ENCODE measurements at places on chromosomes 13 and 19.

DNA sequence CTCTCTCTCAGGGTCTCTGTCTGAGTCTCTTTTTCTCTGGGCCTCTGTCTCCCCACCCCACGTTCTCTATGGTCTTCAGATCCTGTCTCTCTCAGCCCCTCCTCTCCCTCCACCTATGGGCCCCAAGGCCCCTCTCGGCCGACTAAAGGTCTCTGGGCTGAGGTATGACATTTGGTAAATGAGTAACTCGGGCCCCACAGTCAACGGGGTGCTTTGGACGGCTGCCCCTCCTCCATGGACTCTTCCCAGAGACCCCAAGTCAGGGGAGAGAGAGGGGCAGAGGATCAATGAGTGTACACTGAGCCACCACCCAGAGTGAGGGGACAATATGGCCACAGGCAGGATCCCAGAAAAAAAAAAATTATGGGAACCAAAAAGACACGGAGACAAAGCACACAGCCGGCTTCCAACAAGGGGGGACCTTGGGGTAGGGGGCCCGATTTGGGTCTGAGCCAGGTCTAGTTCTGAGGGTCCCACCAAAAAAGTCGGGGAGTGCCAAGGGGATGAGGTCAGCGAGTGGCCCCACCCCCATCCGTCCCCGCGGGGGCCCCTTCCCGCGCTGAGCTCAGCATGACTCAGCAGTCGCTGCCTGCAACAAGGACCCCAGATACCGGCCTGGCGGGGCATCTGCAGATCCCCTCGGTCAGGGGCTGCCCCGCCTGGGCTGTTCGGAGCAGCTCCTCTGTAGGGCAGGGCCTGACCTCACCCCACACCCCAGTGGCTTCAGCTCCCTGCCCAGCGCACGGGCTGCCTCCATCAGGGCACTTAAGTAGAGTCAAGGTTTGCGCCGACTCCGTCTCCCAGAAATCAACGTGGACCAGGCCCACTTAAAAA is 1.5 kb upstream of the FTL start:
- peak; percentile 81 for DNase-seq

- no peak for DNase-seq
Observed at GRCh38 chr13:74869846-74870245, 612.1 kb downstream of the TBC1D4 start.

DNA sequence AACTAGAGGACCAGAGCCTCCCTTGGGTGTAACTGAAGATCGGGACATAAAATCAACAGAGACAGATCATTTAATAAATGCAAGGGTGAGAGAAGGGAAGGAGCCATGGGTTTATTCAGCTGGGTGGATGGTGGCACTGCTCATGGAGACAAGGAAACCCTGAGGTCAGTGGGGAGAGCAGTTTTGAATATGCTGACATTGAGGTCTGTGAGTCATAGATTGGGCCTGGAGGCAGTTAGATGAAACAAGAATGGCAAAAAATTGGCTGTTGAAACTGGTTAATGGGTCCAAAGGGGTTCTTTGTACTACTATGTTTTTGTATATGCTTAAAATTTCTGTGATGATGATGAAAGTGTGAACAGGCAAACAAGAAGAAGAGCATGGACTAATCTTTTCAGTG is 5.1 kb upstream of the GTF3A start:
- DNase-seq: no peak

DNA sequence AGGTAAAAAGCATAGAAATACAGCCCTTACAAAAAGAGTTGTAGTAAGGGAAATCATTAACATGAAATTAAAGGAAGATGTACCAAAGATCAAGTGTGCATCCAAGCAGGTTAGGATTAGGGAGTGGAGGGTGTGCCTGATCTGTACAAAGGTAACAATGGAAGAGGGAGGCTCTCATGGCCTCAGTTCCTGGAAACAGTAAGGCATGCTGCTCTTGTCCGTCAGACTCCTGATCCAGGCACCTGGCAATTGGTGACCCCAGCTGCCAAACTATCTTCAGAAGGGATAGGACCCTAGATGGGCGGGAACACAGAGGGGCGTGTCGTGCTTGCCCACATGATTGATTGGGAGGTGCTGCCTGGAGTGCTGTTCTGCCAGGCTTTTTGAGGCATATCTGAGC is 4.5 kb downstream of the TEX26 start:
- no peak for DNase-seq

DNA sequence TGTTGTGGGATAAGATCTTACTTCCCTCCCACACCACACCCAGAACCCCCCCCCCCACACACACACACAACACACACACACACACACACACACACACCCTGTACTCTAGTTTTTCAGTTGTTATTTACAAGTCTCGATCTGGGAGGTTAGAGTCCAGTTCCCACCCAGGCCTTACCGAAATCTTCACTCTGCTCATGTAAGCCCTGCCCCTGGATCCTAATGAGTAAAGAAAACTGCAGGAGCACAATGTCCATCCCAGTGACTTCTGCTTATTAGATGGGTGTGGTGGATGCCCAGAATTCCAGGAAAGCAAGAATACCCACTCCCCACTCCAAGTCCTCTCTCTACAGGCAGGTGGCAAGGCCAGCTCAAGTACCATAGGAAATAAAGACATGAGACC is 23.0 kb downstream of the STARD13 start:
- no peak for DNase-seq

DNA sequence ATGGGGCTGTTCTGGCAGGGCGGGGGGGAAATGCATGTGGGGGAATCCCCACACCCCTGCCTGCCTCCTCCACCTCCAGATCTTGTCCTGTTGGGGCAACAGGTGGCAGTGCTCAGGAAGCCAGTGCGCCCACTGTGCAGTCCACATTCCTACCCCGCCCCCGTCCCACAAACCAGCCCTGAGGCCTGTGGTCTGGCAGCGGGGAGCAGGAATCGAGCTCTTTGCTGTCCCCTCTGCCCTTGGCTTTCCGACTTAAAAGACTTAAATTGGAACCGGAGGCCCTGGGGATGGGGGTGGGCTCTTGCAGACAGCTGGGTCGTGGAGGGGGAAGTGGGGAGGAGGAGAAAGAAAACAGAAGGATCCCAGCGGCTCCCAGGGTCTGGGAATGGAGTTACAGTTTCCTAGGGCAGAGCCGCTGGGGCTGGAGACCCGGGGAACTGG is 4.3 kb downstream of the NANOS3 start:
- DNase-seq: peak; percentile 23

GRCh38 chr13:20193907-20194631 is 1.3 kb upstream of the GJB2 start:
- DNase-seq: peak; percentile 41

DNA sequence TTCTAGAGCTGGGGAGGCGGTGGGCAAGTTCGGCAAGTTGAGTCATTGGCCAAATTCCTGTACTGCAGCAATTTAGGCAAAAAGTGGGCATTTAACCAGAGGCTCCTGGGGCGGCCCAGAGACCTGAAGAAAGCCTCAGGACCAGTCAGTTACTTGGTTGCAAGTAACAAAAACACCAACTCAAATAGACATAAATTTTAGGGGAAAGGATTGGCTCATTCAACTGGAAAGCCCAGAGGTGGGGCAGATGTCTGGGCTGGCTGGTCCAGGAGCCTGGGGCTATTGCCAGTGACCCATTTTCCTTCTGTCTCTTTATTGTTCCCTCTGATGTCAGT is 97.1 kb downstream of the SIPA1L3 start:
- DNase-seq: no peak

DNA sequence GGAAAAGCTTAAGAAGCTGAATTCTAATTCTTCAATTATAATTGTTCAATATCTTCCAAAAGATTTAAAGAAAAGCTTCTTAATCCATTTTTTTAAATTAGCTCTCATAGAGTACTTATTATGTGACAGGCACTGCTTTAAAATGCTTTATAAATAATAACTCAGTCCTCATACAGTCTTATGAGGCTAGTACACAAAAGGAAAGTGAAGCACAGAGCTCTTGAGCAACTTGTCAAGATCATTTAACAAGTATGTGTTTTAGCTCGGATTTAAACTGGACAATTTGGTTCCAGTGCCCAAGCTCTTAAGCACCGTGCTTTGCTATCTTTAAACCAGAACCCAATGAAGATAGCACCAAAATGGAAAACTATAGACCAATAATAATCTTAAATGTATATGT is 106.1 kb downstream of the DHRS12 start:
- DNase-seq: no peak

DNA sequence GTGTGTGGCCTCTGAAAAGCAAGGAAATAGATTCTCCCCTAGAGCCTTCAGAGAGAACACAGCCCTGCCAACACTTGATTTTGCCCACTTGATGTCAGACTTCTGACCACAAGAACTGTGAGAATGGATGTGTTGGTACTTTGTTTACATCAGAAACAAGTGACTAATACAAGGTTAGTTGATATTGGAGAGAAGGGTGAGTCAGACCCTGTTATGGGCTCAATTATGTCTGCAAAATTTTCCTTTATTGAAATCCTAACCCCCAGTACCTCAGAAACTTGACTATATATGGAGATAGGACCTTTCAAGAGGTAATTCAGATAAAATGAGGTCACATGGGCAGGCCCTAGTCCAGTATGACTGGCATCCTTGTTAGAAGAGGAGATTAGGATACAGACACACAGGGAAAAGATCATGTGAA is 226.7 kb downstream of the RFC3 start:
- no peak for DNase-seq

DNA sequence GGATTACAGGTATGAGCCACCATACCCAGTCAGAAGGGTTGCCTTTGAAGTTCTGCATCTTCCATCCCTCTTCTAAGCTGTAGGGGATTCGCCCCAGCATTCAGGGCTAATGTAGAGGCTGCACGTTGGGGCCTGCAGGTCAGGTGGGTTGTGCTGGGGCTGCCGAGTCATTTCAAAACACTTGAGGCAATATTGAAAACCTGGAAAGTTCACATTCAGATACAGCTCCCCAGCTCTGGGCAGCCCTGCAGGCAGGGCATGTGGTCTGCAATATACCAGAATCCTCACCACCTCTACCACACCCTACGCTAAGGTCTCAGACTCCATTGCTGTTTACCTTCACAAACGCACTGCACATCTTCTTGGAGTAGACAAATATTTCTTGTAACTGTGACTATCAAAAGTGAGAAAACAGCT is 24.6 kb downstream of the CCNE1 start:
- peak; percentile 68 for DNase-seq

DNA sequence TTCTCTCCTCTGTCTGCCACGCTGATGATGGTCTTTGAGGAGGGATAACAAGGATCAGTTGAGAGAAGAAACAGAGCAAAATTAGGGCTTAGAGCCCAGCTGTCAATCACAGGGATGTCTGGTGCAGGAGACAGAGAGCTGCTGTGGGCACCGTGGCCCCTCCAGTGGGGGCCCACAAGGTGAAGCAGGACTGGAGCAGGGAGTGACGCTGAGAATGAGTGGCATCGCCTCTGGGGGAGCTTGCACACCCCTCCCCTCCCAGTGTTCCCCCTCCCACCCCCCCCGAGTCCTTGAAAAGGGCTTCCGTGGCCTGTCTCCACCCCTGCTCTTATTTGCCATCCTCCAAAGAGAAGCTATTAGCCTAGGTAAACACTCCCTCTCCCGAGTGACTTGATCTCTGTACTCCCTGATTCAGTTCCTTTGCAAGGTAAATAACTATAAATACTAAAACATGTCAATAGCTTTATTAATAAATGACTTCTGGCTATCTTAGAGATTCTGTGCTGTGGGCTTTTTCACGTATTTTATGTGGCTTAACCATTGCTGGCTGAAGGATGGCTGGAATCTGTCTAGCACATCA is 440.0 kb downstream of the ZNF536 start:
- no peak for DNase-seq

DNA sequence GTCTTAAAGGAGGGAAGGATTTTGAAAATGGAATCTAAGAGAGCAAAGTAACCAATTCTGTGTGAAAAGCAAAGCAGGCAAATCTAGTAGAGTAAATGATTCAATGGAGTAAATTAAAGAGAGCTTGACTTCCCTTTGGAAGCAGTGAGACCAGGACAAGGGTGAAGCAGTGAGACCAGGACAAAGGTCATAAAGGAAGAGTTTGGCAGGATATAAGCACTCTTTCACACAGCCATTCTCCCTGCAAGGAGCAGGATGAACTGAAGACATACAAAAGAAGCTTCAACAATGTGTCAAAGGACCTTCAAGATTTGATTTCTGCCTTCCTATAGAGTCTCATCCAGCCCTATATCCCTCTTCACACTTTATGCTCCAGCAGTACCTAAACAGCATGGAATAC is 123.8 kb downstream of the ENOX1 start:
- no peak for DNase-seq

- peak; percentile 89 for DNase-seq
Observed at GRCh38 chr19:3125900-3126524, 9.8 kb upstream of the GNA15 start.

GRCh38 chr13:79281339-79281747 is 124.7 kb downstream of the RBM26 start:
- no peak for DNase-seq

GRCh38 chr13:100980171-100980570 is 305.6 kb upstream of the TMTC4 start:
- no peak for DNase-seq

Measured in activated CD4-positive, alpha-beta T cell treated with anti-CD3 and anti-CD28 coated beads for 48 hours (primary cell).